ENCODE measurements at places on chromosomes 1 and 21. TPM values are rescaled to one million over a fixed set of nuclear protein-coding genes. Genes with fewer than 3 reads are reported as not detected.

The CFHR1 gene
- polyA plus RNA-seq = not detected

The SLC44A5 gene
- not detected for polyA plus RNA-seq

DNA sequence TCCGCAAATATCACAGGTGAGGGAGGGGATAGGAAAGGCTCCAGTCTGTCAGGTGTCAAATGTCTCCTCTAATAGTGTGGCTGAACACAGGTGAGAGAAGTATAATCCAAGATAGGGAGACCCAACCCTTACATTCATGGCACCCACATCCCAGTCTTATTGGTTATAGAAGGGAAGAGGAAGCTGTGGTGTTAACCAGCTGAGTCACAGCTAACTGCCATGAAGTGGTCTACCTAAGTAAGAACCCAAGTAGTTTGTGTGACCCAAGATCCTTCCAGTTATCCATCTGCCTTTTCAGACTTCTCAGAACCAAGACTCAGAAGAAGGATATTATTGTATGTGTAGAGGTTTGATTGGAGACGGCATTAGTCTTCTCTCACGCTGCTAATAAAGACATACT, 37.1 kb downstream of the DDAH1 start:
- no peak for DNase-seq

GRCh38 chr1:24191860-24192259, 4.8 kb upstream of the IFNLR1 start:
- no peak for DNase-seq

Data from muscle of arm (tissue), 14 donors.